ENCODE measurements at places on chromosomes 7 and 10.

DNA sequence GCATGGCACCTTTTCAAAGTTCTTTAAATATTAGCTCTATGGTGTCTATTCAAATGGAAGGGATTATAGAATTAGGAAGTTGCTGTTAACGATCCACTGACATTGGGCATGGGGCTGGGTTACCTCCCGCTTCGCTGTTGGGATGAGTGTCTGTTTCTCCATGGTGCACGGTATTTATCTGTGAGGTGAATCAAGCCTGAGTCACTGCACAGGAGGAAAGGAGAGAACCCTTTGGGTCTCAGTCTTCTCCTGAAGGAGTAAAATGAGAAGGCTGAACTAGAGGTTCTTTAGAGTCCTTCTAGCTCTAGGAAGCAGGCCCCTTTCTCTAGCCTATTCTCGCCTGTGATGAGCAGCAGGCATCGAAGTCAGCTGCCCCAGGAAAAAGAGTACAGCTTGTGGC lies 7.3 kb downstream of the JCAD start:
- no peak for DNase-seq

- no peak for DNase-seq
Measured at GRCh38 chr7:154592388-154592787, 410.5 kb downstream of the PAXIP1 start.

GRCh38 chr7:135334830-135335543 lies 101.3 kb downstream of the STRA8 start:
- DNase-seq = no peak

DNA sequence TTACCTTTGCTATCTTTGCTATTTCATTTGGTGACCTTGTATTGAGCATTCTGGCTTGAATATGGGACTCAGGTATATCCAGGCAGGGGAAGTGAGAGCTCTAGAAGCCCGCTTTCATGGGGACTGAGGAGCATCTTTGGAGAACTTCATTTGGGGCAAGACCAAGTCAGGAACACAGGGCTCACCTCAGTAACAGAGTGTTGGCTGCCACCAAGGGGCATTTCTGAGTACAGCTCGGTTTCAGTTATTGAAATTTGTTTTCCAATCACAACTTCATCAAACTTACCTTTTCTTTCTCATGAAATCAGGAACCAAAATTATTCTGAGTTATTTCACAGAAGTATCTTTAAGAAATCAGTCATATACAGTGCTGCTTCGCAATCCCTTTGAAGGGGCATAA lies 337.2 kb downstream of the C7orf25 start:
- no peak for DNase-seq

DNA sequence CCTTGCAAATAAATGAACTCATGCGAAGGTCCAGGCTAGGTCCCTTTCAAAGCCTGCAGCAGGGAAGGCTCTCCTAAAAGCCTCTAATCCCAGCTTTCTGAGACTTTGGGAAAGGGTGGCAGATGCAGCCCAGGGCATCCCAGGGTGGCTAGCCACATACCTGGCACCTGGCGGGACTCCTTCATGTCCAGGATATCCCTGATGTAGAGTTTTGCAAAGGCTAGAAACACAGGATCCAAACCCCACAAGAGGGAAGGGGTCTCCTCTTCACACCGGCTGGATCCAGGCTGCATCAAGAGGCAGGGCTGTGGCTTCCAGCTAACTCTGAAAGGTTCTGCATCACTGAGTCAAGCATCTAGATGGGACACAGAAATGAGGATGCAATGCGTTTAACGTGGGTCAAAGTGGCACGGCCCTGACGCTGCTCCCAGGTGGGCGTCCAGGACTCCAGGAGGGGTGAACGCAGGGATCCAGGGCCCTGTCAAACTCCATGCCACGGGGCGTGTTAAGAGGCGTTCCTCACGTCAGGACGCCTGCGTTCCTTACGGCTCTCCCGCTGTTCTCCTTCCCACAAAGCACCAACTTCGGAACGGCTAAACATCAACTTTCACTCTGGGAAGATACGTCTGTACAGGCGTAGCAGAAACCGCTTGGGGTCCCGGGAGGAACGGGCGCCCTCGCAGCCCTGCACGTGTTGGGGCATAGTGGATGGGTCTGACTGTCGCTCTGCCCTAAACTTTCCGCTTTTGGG lies 507 bp downstream of the STN1 start:
- peak; percentile 28 for DNase-seq

Measured in stimulated activated CD4-positive, alpha-beta T cell treated with anti-CD3 and anti-CD28 coated beads, Interleukin-4, amount 100 ng/mL, for 48 hours (primary cell).